ENCODE measurements at places on chromosomes 7 and 10.
A peak's percentile ranks its signal among the peaks of the same experiment; 100 is the strongest.

GRCh38 chr7:10767771-10768170 is 205.9 kb upstream of the PHF14 start:
- no peak for DNase-seq

- DNase-seq, result no peak
These were observed 377.1 kb upstream of the ANKRD30A start for GRCh38 chr10:36748128-36748871.

GRCh38 chr10:118956802-118957442 is 72.6 kb upstream of the NANOS1 start:
- DNase-seq, result no peak

DNA sequence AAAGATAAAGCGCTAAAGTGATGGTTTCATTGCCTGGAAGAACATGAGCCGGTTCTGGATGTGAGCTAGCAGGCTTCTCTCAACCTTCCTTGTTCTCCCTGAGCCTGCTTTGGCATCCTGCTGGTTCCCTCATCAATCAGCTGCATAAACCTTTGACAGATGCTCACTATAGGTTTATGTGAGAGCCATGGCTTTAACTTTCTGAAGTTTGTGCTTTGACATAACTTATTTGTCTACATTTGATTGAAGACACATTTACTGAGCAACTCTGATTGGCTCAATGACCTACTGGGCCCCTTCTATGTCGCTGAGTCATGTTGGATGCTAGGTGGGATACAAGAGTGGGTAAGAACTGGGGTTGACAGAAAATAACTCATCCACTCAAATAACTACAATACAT is 192.0 kb downstream of the ADAM12 start:
- no peak for DNase-seq

GRCh38 chr10:57202356-57202755 is 841.3 kb upstream of the ZWINT start:
- DNase-seq, result no peak

- no peak for DNase-seq
These were observed 18.2 kb upstream of the CALD1 start for GRCh38 chr7:134761266-134761665.

GRCh38 chr10:127400216-127400615 is 148.9 kb upstream of the NPS start:
- DNase-seq, result no peak

DNA sequence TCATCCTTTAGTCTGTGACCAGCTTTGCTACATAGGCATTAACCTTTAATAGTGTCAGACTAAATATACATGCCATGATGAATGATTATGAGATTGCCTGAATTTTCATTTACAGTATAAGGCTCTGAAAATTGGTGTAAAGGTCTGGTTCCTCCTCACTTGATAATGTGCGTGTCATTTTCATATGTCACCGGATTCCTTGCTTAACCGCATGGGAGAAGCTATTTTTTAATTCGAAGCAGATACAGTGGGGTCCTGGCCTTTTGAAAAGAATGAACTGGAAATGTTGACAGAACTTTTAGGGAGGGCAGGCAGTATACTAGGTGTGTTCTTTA is 192.4 kb upstream of the SH2B2 start:
- DNase-seq, result no peak

DNA sequence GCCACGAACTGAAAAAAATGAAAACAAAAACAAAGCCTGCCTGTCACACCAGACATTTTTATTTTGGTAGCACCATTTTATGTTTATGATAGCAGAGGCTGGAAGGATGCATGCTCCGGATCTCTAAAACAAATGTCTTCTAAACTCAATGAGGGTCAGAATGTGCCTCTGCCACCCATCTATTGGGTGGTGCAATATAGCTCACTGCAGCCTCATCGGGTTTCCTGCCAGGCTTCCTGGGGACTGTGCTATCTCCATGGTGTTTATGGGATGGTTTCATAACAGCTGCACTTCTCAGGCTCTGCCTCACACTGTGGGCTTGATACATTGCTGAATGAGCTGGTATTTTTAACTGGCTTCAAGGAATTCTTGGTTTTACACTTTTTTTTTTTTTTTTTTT is 94.4 kb downstream of the ITIH5 start:
- DNase-seq, result no peak

- no peak for DNase-seq
These were observed 48.5 kb downstream of the TMEM130 start for GRCh38 chr7:98821348-98821747.

GRCh38 chr10:71727738-71728737 is 8.5 kb upstream of the C10orf105 start:
- DNase-seq, result no peak

DNA sequence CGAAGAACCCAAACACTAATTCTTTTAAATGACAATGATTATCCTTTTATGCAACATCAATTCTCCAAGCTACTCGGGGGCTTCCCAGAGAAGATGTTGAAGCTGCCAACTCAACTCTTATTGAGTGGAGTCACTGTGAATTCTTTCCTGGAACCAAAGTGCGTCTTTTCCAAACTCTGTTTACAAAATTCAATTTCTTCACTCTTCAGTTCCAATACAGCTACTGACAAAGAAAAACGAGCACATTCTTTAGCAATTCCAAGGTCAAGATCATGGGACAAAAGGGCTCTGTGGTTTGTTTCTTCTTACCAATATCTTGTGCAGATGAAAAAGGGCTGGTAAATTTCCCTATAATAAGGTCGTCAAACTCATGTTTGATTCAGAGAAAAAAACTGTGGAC is 74.2 kb downstream of the FAS start:
- no peak for DNase-seq

DNA sequence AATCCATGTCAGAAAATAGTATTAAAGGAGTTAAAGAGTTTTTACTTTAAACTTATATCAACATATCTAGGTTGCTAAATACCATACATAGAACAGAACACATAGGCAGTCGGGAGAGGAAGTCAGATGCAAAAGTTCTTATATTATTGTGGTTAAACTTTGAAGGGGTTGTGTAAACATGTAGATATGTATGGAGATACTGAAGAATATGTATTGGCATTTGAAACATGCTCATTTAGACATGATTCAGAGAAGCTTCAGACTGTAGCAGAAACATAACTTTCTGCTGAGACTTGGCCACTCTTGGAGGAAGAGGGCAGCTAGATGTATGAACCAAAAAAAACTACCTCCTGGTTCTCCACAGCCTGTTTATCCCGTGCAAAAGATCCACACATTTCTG is 103.5 kb upstream of the FERD3L start:
- no peak for DNase-seq

DNA sequence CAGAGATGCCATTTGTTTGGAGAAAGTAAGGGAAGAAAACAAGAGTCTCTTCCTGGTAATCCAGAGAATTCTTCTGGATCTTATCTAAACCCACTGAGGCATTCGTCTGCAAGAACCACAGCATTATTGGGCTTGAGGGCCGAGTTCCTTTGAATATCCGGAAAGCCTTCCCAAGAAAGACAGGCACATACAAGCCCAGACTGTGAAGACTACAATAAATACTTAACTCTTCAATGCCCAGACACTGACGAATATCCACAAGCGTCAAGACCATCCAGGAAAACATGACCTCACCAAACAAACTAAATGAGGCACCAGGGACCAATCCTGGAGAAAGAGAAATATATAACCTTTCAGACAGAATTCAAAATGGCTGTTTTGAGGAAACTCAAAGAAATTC is 99.0 kb downstream of the RNF32 start:
- DNase-seq, result no peak

GRCh38 chr10:29588629-29589421 is 45.9 kb downstream of the SVIL start:
- DNase-seq, result no peak

GRCh38 chr10:53276797-53277196 is 504.2 kb upstream of the MBL2 start:
- no peak for DNase-seq

- no peak for DNase-seq
These were observed 1359.3 kb downstream of the REEP3 start for GRCh38 chr10:64880546-64880945.

DNA sequence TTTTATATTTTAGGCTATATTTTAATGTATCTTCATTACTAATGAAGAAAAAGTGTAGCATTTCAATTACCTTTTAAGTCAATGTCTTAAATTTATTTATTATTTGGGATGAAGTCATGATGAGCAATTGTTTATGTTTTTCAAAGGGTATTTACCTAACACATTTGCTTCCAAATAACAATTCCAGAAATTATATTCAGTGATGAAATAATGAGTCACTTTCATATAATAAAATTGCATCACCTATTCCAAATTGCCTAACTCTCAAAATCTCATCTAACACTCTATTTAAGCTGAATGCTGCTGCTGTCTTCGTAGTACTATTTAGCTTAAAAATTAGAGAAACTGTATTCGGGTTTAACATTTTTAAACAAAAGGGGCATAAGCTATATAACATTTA is 97.7 kb downstream of the PRKG1 start:
- DNase-seq, result no peak

- no peak for DNase-seq
These were observed 565.0 kb downstream of the REEP3 start for GRCh38 chr10:64086083-64086767.

DNA sequence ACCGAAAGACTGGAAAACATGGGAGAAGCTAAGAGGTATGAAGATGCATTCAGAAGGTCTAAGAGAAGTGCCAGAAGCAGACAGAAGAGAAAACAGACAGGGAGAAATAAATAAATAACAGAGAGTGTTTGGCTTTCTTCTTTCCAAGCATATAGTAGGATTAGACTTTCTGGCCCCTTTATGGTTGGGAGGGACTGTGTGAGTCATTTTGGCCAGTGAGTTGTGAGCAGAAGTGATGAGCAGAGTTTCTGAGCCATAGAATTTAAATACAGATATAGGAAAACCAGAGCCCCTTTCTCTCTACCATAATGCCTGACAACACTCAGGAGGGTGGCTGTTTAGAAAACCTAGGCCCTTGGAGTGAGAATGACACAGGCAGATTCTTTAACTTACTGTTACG is 171.0 kb downstream of the PPP1R17 start:
- DNase-seq, result no peak

- no peak for DNase-seq
These were observed 227.3 kb downstream of the TCF7L2 start for GRCh38 chr10:113177156-113177935.

GRCh38 chr10:122911889-122912484 is 1.6 kb downstream of the FAM24A start:
- no peak for DNase-seq

DNA sequence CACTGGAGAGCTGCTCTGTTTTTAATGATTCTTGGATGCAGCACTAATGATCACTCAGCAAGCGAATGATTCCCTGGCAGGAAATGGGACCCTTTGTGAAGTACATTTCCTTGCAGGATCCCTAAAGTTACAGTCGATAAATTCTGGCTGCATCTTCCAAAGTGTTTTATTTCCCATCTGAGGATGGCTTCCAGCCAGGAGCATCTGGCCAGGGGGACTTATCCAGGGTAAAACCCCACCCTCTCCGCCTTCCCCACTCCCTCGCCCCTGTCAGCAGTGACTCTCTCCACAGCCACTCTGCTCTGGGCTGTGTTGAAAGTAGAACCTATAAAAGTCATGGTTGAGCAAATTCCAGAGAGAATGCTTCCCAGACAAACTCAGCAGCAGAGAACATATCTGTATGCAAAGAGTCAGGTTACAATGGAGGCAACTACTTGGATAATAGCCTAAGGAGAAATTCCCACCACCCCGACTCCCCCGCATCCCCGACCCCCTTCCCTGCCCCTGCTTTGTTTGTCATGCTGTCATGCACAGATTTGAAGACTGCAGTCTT is 111.0 kb upstream of the ANLN start:
- no peak for DNase-seq

DNA sequence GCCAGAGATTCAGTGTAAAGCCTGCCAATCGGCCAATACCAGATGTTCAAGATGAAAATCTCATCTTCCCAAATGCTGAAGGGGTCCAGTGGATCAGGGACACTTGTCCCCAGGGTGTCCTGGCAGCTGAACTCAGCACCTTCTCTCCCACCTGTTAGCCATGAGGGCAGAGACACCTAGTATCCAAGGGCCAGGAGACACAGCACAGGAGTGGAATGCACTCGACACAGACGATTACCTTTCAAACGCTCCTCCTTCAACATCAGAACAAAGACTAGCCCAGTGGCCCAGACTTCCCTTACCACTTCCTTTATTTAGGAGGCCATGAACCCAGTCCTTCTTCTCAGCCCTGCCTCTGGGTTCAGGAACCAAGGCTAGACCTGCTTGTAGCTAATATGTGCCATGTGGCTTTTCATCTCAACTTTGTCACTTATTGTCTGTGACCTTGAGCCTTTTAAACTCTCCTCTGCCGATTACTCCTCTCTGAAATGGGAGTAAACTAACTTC is 180.3 kb upstream of the PLXNA4 start:
- no peak for DNase-seq

DNA sequence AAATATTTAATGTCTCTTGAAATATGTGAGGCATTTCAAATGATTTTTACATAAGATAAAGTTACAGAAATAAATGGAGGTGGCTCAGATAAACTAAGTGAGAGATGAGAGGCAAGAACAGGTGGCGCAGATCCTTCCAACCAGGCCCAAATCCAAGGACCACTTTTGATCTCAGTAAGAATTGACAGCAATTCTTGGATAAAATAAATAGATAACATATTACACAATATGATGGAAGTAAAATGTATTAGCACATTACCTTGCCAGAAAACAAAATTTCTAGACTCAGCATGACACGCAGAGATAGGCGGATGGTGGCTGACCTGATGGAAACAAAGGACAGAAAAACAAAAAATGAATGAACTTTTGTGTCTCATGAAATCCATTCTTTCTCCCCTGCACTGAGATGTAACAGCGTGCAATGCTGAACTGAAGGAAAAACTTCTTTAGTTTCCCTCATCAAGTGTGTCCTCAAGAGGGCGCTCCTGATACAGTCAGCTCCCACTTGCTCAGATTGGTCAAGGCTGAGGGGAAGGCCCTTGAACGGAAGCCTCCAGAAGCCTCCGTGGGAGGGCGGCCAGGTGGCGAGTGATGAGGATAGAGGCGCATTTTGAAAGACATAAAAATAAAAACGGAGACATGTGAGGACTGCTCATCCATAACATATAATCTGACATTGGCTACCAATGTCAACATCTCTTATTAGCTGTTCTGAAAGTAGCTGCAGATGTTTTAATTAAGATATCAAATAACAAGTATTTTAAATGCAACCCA is 62.8 kb upstream of the GSDME start:
- DNase-seq, result peak; percentile 14

Data from stimulated activated CD4-positive, alpha-beta T cell treated with anti-CD3 and anti-CD28 coated beads, Interleukin-15, amount 100 ng/mL, for 1 hour (primary cell).